Activated CD4-positive, alpha-beta T cell treated with anti-CD3 and anti-CD28 coated beads, Interleukin-2, amount 10 ng/mL, durations not matched to agents 24 days and 14 days (primary cell): ENCODE measurements at places on chromosomes 12 and 14. TPM values are rescaled to one million over a fixed set of nuclear protein-coding genes. Genes with fewer than 3 reads are reported as not detected.

DNA sequence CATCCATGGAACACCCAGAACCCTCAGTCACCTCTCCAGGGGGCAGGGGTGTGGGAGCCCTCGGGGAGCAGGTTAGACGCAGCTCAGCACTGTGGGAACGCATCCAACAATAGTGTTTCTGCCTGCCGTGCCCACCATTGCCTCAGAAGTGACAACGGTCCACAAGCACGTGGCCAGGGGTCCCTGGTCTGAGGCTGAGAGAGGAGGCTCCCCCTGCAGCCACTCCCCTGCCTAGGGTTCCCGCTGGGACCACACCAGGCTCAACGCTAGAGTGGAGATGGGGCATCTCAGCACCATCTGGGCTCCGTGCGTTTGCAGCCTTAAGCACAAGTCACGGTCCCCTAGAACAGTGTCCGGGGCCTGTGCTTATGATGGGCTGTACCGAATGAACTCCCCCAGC lies 62.7 kb downstream of the TESC start:
- DNase-seq, result no peak
- peaks cover 2% of the 10 kb centered on the region for H3K4me1 ChIP-seq
- H3K27me3 ChIP-seq, result peaks cover 5% of the 10 kb centered on the region
- no peak overlapping the region for H3K27ac ChIP-seq
- peaks cover 2% of the 10 kb centered on the region for H3K36me3 ChIP-seq

DNA sequence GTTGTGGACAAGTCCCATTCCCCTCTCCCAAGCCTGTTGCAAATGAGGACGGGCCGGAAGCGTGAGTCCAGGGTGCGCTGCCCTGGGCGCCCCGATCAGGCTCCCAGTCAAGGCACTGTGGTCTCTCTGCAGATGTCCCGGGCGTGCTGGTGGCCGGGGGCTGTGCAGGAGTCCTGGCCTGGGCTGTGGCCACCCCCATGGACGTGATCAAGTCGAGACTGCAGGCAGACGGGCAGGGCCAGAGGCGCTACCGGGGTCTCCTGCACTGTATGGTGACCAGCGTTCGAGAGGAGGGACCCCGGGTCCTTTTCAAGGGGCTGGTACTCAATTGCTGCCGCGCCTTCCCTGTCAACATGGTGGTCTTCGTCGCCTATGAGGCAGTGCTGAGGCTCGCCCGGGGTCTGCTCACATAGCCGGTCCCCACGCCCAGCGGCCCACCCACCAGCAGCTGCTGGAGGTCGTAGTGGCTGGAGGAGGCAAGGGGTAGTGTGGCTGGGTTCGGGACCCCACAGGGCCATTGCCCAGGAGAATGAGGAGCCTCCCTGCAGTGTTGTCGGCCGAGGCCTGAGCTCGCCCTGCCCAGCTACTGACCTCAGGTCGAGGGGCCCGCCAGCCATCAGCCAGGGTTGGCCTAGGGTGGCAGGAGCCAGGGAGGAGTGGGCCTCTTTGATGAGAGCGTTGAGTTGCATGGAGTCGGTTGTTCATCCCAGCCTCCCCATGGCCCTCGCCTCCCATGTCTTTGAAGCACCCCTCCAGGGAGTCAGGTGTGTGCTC lies 6.3 kb downstream of the SLC25A47 start:
- no peak overlapping the region for H3K4me3 ChIP-seq
- peaks cover 6% of the 10 kb centered on the region for H3K36me3 ChIP-seq
- no peaks in the 10 kb centered on the region for H3K4me1 ChIP-seq
- no peak for DNase-seq

DNA sequence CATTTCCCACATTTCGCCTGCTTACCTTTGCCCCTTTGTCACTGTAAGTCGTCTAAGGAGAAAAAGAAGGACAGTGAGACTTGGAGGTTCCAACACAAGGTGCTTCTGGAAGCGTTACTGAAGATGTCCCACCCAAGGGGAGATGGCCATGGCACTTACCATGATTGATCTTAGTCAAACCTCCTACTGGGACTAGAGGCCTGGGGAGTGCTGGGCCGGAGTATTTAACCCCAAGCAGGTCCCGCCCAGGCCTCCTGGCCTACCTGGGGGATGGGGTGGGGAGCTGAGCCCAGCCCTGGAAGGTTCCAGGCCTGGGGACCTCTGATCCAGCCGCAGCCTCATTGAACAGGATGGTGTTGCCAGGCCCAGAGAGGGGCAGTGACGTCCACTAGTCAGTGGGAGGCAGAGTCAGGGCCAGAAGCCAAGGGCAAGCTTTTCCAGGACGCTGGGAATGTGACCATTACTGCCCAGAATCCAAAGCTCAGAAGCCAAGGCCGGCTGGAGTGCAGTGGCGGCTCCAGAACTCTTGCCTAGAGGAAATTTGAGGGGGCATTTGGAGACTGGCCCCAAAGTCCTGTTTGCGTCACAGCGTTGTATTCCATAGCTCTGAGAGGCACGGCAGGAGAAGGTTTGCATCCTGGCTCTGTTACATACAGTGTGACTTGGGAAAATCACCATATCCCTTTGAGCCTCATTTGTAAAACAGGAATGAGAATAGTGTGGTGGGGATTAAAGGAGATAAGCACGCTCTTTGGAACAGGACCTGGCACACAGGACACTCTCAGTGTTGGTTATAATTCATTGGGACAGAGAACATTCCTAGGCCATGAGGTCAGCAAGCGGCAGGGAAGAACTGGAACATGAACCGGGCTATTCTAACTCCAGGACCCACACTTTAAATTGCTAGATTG lies at the start of gene HPD:
Gene HPD (minus strand): TSS at position 198 of the 911 bp plus-strand sequence. CDS start 36 bp downstream, at position 162.
- no peak for DNase-seq
- no peaks in the 10 kb centered on the region for H3K4me1 ChIP-seq
- H3K36me3 ChIP-seq, result no peaks in the 10 kb centered on the region
- no peak within 1 kb of the TSS for H3K4me3 ChIP-seq
- H3K27me3 ChIP-seq, result no peaks in the 10 kb centered on the region

- H3K36me3 ChIP-seq, result peaks cover 9% of the 10 kb centered on the region
- H3K4me3 ChIP-seq, result peak overlapping the region; percentile 91
- DNase-seq, result no peak
- peaks cover 24% of the 10 kb centered on the region for H3K4me1 ChIP-seq
- peak overlapping the region; percentile 87 for H3K27ac ChIP-seq
Measured at GRCh38 chr14:105299654-105300541, 903 bp downstream of the BRF1 start.

BCL2L14 gene
- total RNA-seq, result 13.0 and 14.2 TPM in 2 replicates
